ENCODE measurements at places on chromosomes 16 and 17.

- DNase-seq: no peak
Measured at GRCh38 chr16:81703177-81704155, 75.6 kb upstream of the PLCG2 start.

DNA sequence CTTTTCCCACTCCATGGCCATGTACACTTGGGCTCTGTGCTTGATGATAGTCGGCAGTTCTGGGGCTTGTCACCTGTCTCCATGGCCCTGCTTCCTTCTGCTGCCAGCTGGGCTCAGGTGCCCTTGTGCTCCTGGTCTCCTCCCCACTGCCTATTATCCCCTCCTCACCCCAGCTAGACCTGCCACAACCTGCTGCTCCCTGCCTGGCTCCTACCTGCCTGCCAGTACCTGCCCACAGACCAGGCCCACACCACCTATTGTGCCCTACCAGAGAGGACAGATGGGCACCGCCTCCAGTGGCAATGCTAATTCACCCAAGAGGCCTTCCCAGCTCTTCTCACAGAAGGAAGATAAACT, 538 bp upstream of the RAPGEFL1 start:
- no peak for DNase-seq

GRCh38 chr16:5775916-5776315, 678.3 kb upstream of the EEF2KMT start:
- DNase-seq: no peak

DNA sequence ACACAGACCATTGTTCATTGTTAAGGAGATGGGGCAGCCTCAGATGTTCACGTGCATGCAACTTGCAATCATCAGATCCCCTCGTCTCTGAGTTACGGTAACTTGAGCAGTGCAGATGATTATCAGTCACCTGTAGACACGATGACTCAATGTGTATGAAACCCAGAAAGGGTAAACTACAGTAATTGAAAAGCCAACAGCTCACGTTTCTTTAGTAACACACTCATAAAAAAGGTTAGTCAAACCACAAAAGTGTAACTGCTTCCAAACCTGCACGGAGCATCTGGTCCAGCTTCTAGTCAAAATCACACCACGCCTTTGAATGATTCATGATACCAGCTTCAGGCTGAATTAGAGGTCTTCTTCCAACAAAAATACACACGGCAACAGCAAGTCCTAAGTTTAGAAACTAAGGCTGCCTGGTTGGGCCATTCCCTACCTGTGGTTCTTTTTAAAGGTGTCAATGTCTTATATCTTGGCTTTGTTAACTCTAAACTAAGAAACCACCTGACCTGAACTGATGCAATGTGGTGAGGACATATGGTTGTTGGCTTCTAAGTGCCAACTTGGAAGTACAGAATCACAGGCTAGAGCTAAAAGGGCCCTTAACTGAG, 32.3 kb downstream of the GRB7 start:
- peak; percentile 37 for DNase-seq

DNA sequence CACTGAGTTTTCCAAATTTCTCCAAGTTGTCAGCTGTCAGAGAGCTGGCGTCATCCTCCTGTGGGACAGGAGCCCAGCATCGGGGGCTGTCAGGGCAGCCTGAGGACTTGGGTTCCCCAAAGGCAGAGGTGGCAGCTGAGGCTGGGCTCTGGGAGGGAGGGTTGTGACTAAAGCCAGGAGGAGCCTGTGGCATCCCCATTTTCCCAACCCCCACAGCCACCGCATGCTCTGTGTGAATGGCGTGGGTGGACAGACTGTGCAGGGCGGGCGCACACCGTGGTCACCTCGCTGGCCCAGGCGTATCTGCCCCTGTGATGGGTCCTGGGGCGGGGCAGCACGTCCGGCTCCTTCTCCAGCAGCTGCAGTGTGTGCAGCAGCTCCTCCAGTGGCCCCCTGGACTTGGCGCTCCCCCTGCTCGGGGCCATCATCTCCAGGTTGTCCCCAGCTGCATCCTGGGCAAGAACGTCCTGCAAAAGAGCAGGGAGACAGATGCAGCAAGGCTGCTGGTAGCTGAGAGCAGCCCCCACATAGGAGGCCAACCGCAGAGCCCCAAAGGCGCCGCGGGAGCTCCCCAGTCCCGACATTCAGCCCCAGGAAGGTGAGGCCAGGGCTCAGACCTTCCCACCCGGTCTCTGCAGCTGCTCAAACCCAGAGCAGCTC, 24.8 kb downstream of the CEP131 start:
- DNase-seq: no peak

GRCh38 chr17:27413792-27414191, 42.5 kb upstream of the KSR1 start:
- no peak for DNase-seq

GRCh38 chr16:30786115-30786935, 680 bp downstream of the ZNF629 start:
- no peak for DNase-seq

DNA sequence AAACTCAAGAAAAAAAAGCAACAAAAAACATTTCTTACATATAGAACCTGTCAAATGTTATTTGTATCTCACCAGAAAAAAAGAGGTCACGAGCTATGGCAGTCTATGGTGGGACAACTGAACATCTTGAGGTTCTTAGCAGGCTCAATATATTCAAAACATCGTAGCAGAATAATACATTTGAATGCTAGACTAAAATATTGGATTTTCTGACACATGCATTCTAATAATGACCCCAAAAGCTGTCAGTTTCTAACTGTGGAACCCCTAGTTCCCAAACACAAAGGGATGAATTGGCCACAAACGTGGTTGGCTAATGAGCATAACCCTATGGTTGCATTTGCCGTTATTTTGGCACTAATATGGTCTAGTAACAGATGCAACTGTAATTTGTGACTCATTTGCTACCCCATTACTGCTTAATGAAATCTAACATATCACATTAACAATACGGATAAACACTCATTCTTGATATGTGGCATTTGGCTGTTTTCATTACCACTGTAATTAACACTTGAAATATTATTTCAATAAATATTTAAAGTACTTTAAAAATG, 81.2 kb downstream of the TOX3 start:
- DNase-seq: no peak

- no peak for DNase-seq
Measured at GRCh38 chr17:50278526-50279180, 4.4 kb downstream of the TMEM92 start.

DNA sequence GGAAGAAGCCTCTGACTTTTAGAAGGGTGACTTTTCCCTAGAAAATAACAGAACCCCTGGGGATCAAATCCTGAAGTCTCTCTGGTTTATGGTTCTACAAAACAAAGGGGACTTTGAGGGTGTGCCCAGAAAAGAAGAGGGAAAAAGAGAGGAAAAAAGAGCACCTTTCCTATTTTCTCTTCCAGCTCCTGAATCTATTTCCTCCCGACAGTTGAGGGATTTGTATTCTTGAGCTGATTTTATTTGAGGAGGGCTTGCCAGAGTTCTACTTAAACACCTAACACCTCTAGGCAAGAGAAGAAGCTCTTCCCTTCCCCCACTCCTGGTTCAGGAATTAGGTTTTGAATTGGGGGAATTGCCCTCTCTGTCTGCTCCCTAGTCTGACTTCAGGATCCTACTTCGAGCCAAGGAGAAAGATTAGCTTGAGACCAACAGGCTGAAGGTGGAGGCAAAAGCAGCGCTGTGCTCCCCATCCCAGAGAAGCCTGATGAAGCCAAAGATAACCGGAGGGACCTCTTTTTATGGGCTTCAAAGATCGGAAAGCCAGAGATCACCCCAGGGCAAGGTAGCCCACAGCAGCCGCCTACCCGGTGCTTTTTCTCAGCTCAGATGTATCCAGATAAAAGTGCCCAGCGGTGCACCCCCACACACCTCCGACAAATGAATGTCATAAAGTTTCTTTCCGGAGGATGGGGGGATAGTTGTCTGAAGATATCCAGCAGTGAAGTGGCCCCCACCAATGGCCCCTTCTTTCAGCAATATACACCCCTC, 796 bp downstream of the HOXB3 start:
- DNase-seq: no peak

DNA sequence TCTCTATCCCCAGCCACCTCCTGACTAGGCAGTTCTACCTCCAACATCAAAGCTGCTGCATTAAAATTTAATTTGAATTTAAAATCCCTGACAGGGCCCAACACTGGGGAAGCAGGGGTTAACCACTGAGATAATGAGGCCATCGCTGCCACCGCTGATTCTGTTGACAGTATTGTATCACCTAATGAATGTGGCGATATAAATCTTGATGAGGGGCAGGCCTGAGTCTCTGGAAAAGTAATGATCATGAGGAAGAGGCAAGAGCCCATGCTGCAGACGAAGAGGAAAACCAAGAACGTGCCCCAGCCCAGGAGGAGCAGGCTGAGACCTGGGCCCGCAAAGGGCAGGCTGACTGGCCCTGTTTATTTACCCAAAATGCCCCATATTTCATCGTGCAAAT, 251.4 kb upstream of the ZFHX3 start:
- no peak for DNase-seq

GRCh38 chr17:8741366-8741765, 3.3 kb downstream of the CCDC42 start:
- no peak for DNase-seq

- no peak for DNase-seq
Measured at GRCh38 chr16:82587289-82587688, 39.5 kb upstream of the CDH13 start.

DNA sequence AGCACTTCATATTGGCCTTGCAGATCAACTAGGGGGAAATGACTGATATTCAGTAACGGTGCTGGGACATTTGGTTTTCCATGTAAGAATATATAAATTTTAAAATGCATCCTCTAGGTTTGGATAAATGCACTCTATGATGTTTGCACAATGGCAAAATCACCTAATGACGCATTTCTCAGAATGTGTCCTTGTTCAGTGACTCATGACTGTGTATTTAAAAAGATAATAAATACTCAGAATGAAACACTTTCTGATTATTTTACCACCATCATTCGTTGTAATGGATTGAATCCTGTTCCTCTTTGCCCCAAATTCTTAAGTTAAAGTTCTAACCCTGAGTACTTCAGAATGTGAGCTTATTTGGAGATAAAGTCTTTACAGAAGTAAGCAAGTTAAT, 17.2 kb upstream of the ADGRG1 start:
- no peak for DNase-seq

DNA sequence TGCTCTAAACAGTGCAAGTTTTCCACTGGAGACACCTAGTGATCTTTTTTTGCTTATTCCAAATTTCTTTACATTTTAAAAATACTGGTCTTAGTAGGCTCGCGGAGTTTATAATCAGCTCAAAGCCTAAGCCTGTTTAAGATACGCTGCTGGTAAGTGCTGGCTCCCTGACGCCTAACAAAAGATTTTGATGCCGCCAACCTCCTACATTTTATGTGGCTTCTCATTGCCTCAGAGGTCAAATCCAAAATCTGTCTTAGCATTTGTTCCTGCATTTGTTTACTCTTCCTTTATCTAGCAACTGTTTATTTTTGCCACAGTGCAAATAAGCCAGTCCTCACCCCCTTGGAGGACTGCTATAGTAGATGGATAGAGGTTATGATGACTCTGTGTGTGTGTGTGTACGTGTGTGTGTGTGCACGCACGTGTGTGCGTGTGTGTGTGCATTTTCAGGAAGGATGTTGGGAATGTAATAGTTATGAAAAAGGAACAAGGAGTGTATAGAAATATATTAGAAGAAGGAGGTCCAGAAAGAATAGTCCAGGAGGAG, 24.8 kb downstream of the HS3ST3B1 start:
- no peak for DNase-seq

- DNase-seq: no peak
Measured at GRCh38 chr17:82287013-82287867, 13.7 kb upstream of the CSNK1D start.

DNA sequence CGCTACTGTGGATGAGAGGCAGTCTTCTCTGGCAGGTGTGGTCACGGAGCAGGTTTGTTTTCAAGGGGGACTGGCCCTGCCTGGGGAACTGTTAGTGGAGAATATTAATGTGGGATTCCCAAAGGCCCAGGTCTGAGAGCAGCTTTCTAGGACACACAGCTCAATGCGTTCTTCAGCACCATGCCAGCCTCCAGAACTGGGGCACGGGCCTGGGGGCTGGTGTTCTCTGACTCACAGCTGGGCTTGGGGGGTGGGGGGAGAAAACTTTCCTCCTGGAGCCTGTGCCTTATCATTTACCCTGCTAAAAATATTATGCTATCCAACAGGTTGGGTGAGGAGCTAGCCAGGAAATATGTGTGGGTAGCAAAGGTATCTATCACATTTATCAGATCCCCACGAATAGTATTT, 13.5 kb upstream of the LHX1 start:
- no peak for DNase-seq

GRCh38 chr16:82134846-82135245, 35.2 kb downstream of the MPHOSPH6 start:
- no peak for DNase-seq

GRCh38 chr17:50292465-50292864, 18.2 kb downstream of the TMEM92 start:
- no peak for DNase-seq

GRCh38 chr16:22816475-22816874, 2.5 kb downstream of the HS3ST2 start:
- DNase-seq: no peak

- DNase-seq: no peak
Measured at GRCh38 chr16:73813527-73813926, 483.1 kb upstream of the PSMD7 start.

- DNase-seq: no peak
Measured at GRCh38 chr17:77613218-77613617, 345.3 kb upstream of the TNRC6C start.

DNA sequence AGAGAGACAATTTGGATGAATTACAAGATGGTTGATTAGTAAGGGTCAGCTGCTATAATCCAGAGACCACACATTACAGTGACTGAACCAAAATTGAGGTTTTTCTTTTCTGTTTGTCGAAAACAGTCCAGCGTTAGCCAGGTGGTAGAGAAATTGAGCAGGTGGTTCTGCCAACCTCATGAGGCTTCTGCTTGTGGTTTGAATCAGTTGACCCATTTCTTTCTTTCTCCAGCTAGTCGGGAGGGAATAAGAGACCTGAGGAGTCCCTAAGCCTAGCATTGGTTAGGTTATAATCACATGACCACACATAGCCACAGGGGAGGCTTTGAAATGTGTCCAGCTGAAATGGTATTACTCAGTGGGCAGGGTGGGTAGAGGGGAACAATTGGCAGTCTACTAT, 504.6 kb downstream of the HS3ST4 start:
- DNase-seq: no peak

- DNase-seq: no peak
Measured at GRCh38 chr17:10725262-10725661, 4.6 kb downstream of the TMEM220 start.

DNA sequence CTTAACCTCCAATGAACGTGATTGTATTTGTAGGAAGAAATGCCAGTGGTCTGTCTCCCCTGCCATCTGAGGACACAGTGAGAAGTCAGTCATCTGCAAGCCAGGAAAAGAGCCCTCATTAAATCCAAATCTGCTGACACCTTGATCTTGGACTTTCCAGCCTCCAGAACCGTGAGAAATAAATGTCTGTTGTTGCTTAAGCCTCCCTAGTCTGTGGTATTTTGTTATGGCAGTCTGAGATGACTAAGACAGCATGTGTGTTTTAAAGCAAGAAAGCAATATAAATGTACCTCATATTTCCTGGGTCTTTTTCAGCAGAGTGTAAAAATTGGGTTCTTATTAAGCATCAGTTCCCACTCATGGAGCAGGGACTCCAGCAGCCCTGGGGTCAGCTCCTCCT, 177.9 kb upstream of the NLRP1 start:
- DNase-seq: no peak

Data from activated T-helper 1 cell treated with Interleukin-2 at 50 U/mL for 16 hours (primary cell).